HFF-Myc (cell line): ENCODE measurements at places on chromosomes 1 and 21.

- peak; percentile 75 for DNase-seq
Observed at GRCh38 chr1:42913426-42914091, 45.1 kb downstream of the SLC2A1 start.

DNA sequence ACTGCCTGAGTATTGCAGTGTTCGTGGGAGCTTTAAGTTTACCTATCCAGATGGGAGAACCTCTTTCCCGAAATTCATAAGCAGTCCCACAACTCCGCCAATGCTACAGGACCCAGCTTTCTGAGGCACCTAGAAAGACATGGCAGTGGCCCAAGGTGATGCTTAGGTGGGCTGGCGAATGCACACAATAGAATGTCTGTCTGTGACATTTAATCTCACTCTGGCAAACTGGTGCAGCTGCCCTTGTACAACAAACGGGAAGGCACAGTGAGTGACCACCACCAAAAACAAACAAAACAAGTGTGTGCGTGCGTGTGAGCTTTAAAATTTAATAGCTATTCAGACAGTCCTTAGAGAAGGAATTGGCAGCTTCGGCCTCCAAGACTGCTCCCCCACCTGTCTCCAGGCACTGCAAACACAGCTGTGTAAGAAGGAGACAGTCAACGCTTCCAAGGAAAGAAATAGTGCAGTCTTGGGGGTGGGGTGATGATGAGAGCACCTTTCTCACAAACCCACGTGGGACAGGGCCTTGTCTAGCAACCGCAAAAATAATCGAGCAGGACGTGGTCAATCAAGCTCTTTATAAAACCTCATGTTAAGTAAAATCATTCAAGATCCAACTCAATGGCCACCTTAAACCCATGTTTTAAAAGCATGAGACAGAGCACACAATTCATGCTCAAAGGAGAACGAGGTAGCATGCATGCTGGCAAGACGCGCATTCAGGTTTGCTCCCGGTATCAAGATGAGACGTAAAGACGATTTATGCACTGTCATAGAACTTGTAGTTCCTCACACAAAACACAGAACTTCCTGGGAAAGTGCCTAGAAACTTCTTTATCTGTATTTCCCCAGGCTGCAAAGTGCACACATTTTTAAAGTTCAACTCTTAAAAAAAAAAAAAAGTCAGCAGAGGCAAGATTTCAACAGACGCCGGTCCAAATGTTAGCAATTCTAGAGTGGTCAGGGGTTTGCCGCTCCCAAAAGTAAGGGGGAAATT, 84.1 kb downstream of the TM2D1 start:
- DNase-seq = no peak

GRCh38 chr1:244053831-244054230, 2.7 kb downstream of the ZBTB18 start:
- DNase-seq = no peak

DNA sequence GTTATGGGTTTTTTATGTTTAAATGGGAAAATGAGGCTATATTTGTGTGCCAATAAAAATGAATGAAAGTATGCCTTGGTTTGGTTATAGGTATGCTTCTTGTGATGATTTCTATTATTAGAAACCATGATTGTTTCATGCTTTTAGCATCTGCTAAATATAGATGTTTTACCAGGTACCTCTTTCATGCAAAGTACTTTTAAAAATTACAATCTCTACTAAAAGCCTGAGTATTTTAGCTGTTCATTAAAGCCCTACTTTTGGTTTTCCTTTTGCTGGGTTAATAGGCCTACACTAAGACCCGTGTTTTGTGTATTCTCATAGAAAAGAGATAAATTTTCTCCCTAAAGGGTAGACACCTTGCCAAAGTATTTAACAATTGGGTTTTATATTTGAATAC, 32.0 kb downstream of the MTF2 start:
- no peak for DNase-seq

DNA sequence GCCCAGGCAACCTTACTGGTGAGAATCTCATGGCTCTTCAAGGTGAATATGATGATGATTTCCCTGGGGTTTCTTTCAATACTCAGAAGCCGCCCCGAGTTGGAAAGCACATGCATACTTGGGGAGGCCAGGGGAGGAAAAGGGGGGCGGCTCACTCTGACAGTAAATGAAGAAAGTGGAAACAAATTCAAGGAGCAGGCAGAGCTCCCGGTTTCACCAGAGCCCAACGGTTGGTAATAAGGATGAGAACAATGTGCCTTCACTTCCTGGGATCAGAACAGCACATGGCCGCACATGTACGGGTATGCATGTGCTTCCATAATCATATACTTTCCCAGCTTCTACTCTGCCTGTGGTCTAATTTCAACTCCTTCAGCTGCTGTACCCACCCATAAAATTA, 3.8 kb upstream of the ARHGEF2 start:
- no peak for DNase-seq

DNA sequence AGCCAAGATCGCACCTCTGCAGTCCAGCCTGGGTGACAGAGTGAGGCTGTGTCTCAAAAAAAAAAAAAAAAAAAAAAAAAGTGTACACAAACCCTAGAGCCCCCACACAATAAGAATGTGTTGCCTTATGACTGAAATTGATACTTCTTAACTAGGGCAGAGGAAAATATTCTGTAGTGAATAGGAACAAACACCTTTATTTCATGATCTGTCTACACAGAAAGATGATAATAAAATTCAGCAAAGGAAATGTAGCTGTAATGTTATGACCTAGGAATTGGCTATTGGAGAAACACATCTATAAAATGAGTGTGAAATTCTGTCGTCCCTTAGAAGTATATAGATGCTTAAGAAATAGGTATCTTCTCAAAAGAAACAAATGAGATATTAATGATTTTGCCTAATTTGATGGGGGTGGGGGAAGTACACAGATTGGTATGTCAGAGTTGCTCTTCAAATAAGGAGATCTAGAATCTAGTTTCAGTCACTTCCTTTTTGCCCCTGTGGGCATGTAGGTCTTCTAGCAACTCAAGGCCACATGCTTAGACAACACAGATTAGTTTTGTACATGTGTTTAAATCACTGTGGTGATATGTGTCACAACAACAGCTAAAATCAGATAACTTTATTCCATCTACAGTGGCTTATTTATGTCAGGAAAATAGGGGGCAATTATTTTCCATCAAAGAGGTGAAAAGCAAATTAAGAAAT, 10.7 kb upstream of the GPR25 start:
- no peak for DNase-seq

GRCh38 chr1:220094016-220094911, at the start of gene IARS2:
IARS2 (plus strand) TSS chr1:220094132; CDS start chr1:220094217, 85 bp downstream.
- DNase-seq = peak; percentile 32

DNA sequence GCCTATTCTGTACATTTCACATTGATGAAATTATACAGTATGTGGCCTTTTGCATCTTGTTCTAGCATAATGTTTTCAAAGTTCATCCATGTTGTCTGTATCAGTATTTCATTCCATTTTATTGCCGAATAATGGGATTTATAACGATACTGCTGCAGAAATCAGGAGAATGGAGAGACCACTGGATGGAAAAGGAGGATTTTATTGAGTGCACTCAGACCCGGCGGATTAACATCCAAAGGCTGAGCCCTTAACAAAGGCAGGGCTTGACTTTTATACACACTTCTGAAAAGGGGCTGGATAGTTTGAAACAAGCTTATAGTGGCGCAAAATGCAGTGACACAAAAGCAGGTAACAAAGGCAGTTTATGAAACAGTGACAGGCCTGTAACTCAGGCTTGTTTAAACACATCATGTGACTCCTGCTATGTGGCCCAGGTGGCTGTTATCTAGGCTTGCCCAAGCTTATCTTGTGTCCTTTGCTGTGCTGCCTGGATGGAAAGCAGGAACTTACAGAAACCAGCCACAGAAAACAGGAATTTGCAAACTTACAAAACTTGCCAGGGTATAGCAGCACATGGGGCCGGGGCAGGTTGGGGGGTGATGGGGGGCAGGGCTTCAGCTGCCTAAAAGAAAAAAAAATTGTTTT, 32.8 kb upstream of the KCNJ15 start:
- DNase-seq = no peak

GRCh38 chr1:191043066-191043465, 565.4 kb upstream of the BRINP3 start:
- no peak for DNase-seq

DNA sequence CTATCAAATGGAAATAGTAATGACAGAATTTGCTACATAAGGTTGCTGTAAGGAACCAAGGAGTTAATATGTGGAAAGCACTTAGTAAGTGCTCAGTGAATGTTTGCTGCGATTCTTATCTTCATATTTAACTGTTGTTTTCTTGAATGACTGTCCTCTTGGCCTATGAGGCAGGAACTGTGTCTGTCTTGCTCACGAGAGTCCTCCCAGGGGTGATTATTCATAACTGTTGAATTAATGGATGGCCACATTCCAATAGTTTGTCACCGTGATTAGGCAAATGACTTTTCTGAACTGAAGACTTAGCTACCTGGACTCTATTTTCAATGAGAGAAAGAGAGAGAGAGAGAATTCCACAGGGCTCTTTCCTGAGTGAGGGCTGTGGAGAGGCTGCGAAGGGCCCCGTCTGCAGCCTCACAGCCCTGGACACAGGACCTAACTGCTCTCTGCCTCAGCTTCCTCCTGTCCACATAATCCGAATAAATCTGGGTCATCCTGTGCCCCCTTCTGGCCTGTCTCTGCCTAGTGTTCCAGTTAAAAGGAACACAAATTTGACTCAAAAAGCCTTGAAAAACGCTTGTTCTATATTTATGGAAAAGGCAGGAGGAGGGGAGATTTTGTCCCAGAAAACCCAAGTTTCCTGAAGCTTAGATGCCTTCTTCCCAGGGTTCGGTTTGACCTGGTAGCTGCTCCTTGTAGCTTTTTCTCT, 8.5 kb downstream of the EDN2 start:
- DNase-seq = no peak

- DNase-seq = no peak
Observed at GRCh38 chr1:236486356-236487002, 37.3 kb upstream of the LGALS8 start.

DNA sequence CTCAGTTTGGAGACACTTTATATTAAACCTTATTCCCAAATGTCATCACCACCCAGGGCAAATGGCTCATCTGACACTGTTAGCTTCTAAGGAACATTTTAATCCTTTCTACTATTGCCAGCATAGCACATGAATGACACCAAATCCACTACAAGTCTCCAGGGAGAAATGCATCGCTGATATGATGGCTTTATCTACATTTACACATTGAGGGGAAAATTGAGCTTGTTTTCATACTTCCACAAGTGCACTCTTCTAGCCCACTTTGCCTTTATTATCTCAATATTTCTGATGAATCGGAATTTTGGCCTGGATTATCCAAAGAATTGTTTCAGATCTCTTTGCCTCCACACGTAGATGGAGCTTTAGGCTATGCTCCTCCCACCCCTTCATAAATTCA, 75.4 kb downstream of the RUNX1 start:
- DNase-seq = no peak

DNA sequence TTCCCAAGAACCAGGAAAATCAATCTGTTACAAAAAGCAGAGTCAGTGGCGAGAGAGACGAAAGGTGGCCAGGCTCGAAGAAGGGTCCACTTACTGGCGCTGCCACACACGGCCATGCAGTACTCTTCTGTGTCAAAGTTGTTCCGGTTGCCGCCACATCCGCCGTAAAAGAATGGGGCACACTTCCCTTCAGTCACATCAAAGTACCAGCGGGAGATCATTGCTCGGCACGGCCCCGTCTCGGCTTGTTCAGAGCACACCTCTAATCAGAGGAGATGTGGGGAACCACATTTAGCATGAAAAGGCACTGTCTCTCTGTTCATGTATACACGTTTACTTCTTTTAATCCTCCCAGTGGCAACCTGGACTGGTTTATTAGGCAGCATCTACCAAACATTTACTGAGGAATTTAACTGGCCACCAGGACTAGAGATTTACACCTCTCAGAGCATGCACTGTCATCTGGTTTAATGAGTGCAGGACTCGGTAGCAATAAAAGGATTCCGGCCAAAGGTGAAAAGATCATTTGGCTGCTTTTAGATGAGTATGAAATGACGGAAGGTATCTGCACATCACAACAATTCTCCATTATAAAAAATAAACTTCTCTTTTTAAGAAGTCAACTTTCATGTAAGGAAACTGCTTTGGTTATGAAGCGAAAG, 170.5 kb downstream of the APP start:
- DNase-seq = no peak

DNA sequence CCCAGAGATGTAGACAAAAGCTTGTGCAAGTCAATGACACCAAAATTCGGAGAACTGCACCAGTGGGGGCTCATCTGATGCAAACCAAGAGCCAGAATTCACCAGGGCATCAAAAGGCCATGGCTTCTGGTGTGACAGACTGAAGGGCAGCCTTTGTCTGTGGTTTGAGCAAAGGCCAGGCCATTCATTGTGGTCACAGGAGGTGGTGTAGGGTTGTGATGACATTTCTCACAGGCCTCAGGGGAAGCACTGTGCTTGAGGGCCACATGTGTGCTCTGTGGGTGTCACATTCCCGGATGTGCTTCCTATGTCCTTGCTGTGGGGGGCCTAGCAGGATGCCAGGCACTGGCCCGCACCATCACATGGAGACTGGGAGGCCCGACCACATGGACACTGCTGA, 22.5 kb upstream of the KCNE1 start:
- DNase-seq = no peak

- DNase-seq = no peak
Observed at GRCh38 chr21:20004367-20004766, 993.8 kb upstream of the NCAM2 start.

DNA sequence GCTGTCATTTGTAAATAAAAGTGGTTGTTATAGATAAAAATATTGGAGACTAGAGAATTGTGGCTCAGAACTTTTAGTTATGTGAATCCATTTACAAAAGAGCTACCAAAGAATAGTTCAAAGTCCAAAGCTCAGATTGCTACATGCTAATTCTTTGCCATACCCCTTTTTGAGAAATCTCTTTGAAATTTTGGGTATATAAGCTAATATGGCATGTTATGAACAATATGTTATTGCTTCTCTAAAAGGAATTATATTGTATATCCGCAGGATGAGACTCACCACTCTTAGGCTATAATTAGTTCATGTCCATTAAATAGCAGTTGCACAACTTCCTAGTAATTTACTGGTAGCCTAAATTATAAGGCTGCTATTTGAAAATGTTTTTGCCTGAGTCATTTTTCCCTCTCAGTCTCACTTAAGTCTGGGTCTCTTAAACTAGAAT, 178.0 kb downstream of the ZNF281 start:
- DNase-seq = no peak

- DNase-seq = no peak
Observed at GRCh38 chr21:45071078-45071873, 3.1 kb upstream of the ADARB1 start.

- DNase-seq = no peak
Observed at GRCh38 chr21:24716281-24716918, 890.9 kb downstream of the MRPL39 start.

DNA sequence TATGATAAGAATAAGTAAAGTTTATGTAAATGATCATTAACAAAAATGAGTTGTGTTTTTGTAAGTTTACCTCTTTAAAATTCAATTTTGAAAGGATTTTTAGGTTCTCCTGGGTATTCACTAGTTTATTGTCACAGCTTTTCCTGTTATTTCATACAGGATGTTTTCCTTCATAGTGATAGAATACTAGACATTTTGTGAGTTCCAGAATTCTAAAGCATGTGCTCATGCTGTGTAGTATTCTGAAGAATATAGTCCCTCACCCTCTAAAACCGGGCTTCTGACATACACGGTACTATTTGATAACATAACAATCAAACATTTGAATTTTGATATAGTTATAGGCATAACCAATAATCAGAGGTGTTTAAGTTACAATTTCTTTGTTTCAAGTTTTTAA, 10.7 kb downstream of the LRRC8C start:
- DNase-seq = no peak
